ENCODE measurements at places on chromosomes 3 and 15.
A peak's percentile ranks its signal among the peaks of the same experiment; 100 is the strongest.

- DNase-seq, result no peak
Observed at GRCh38 chr3:9863058-9863772, 16.8 kb downstream of the CIDEC start.

DNA sequence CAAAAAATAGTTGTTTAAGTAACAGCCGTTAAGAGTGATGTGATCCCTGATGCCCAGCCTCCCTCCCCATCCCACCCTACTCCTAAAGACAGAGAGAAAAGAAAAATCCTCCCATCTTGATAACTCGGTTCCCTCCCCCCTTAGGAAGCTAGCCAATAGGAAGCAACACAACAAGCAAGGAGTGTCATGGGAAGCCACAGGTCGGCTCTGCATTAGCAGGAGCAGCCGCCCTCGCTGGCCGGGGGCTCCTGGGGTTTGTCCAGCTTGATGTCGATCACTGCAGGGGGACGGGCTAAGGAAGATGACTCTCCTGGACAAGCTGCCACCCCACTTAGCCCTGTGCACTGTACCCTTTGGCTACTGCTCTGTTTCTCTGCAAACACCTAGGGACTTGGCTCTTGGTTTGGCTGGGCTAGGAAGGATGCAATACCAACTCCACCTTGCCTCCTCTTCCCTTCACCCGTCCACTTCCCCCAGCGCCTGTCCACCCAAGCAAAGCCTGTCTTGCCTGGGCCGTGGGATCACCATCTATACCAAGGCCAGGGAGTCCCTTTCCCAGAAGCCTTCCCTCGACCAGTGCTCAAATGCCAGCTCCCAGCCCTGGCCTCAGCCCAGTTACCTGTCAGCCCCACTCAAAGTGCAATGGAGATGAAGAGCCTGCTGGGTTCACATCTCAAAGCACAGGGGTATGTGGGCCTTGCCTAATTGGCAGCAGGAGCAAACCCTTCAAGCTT is 23.1 kb downstream of the SRPRB start:
- DNase-seq, result no peak

- no peak for DNase-seq
Observed at GRCh38 chr15:68797191-68797590, 23.5 kb downstream of the ANP32A start.

- no peak for DNase-seq
Observed at GRCh38 chr15:24746094-24746493, 70.5 kb downstream of the NPAP1 start.

DNA sequence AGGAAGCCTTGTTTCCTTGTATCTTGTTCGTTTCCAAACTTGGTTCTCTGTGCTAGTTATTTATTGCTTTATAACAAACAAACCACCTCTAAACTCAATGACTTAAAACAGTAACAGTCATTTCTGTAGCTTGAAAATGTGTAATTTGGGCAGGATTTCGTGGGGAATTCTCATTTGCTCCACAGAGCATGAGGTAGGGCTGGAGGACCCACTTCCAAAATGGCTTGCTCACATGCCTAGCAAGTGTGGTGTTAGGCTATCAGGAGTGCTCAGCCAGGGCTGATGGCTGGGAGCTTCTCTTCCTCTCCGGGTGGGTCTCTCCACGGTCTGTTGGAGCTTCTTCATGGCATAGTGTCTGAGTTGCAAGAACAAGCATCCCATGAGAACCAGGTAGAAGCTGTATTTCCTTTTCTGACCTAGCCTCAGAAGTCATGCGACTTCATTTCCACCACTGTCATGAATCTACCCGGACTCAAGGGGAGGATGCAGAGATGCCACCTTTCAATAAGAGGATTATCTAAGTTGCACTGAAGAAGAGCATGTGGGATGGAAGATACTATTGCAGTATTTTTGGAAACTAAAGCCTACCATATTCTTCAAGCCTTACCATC is 8.2 kb upstream of the TNIK start:
- DNase-seq, result no peak

DNA sequence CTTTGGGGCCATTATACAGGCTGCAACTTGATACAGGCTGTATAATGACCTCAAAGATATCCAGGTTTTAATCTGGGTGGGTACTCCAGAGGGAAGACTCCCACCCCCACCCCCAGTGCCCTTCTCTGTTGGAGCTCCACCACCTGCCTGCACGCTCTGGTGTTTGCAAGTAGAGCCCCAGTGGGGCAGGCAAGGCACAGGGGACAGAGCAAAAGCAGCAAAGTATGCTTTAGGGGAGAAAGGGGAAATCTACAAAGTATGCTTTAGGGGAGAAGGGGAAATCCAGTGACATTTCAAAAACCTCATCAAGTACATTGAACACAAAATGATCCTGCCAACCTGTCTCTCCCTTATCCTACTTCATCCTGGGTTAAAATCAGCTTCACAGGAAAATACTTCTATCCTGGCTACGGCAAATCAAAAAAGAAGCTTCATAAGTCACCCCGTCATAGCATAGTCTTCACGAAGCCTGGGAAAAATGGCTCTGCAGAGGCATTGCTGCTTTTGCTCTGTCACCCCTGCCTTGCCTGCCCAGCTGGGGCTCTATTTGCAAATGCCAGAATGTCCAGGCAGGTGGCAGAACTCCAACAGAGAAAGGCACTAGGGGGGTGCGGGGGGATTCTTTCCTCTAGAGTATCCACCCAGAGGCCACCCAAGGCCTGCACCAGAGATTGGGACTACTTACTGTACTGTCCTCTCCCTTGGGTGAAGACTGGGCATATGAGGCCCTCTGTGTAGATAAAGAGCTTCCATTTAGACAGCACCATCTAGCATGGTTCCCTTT is 60.9 kb upstream of the ATP11B start:
- DNase-seq, result no peak

GRCh38 chr3:15899388-15899787 is 101.6 kb upstream of the ANKRD28 start:
- DNase-seq, result no peak

GRCh38 chr3:94317017-94317416 is 254.2 kb downstream of the NSUN3 start:
- DNase-seq, result no peak

DNA sequence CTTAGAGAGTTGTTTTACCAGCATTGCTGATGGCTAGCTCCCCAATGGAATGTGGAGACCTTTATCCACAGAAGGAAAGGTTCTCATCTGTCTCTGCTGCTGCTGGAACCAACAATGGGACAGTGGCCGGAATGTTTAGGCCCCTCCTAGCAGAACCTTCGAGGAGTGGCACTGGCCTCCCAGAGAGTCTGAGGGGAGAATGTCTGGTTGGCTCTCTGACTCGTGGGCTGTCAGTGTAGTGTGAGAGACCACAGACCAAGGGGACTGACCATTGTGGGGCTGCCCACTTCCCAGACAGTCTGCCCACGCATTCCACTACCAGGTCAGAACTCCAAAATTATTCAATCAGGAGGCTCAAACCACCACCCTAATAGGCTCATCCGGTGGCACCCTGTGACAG is 5.1 kb downstream of the RASL12 start:
- DNase-seq, result no peak

- DNase-seq, result no peak
Observed at GRCh38 chr3:29057326-29057725, 223.5 kb upstream of the RBMS3 start.

DNA sequence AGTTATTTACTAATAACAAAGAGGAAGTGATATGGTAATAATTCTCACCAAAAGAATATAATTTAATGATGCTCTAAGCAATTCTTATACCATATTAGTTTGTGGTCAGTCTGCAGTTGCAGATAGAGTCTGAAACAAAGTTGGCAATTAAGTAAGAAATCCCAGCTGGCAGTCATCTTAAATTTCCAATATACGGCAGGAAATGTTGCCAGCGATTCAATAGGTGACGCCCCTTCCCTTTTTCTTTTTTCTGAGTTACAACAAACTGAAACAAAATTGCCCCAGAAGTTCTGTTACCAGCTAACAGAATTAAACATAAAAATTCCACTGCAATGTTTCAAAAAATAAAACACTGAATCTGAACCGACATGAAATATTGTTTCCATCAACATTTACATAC is 26.7 kb downstream of the LRRFIP2 start:
- no peak for DNase-seq

GRCh38 chr3:171614318-171614921 is 154.2 kb upstream of the TNIK start:
- no peak for DNase-seq

- no peak for DNase-seq
Observed at GRCh38 chr15:73882761-73883419, 9.5 kb downstream of the TBC1D21 start.

- no peak for DNase-seq
Observed at GRCh38 chr3:67683522-67683921, 29.1 kb upstream of the SUCLG2 start.

DNA sequence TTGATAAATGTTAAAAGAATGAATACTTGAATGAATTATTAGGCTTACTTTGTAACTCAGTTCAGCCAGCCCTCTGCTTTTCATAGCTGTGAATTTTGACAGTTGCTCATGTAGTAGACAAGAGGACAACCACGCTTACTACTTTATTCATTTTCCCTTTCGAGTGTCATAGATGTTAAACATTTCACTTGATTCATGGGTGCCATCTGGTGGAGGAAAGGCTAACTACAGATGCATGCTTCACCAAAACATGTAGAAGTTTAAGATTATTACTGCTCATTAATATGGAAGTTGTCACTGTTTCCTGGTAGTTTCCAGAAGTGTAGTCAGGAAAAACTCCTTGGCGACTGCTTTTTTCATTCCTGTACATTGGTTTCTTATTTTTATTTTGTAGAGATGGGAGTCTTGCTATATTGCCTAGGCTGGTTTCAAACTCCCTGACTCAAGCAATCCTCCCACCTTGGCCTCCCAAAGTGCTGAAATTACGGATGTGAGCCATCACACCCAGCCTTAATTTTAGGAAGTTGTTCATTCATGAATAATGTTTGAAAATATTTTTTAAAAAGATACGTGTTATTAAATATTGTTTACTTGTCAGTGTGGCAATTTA is 163.2 kb downstream of the B3GALNT1 start:
- peak; percentile 80 for DNase-seq

DNA sequence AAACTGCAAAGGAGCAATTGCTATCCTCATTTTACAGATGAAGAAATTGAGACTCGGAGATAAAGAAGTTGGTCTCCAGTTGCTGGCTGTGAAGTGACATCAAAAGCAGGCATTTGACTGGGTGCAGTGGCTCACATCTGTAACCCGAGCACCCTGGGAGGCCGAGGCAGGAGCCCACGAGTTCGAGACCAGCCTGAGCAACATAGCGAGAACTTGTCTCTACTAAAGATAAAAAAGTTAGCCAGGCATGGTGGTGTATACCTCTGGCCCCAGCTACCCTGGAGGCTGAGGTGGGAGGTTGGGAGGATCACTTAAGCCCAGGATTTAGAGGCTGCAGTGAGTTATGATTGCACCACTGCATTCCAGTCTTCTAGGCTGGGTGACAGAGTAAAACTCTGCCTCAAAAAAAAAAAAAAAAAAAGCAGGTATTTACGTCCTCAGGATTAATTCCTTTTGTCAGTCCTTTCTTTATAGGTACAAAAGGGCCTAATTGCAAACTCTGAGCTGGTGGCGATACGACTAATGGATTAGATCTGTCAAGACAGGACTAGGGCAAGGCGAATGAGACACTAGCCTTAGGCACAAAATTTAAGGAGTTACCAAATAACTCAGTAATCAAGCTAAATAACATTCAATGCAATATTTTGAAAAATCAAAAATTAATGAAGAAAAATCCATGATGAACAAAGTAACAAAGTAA is 5.9 kb upstream of the DNASE1L3 start:
- DNase-seq, result no peak

DNA sequence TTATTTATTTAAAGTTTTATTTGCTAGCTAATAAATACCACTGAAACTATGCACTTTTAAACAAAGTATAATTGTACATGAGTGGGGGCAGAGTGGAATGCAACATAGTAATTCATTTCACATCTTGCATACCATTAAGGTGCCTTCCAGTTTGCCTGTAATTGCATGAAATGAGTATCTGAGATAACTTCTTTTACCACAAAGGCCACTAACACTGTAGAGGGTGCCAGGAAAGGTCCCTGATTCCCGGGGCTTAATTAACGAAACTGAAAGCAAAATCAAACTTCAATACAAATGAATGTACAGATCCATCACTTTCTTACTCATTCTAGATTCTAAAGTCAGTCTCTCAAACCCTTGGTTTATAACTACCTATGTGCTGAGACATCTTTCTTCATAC is 2.1 kb downstream of the CD47 start:
- DNase-seq, result peak; percentile 38

DNA sequence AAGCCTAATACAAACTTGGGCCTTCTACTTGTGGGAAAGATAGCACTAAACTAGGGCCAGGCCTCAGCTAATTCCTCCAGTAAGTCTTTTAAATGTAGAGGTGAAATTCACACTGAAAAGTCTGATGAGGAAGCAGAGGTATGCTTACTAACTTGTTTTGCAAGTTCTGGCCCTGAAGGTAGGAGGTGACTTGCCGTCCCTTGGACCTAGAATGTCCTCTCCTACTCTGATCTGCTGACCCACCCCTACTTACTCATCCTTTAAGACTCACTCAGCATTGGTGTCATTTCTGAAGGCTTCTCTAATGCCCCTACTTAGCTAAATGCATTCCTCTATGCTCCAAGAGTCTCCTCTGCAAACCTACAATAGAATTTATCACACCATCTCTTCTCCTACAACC is 19.4 kb downstream of the RIOX2 start:
- DNase-seq, result no peak

DNA sequence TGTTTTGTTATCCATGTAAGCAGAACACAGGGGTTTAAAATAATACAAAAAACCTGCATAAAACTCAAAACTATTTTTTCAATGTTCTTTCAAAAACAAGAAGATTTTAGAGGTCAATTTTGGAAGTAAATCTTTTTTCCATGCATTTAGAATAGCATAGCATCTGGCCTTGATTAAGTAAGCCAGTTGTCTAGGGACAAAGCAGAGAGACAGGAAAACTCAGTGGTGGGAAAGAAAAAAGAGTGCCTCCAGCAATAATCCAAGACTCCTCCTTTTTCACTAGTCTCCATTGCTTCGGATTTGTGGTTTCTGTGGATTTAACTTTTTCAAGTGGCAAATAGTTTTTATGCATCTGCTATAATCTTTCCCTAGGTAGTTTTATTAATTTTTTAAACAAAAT is 88.9 kb downstream of the SUCNR1 start:
- no peak for DNase-seq

- no peak for DNase-seq
Observed at GRCh38 chr3:120778776-120779175, 36.2 kb downstream of the GTF2E1 start.

DNA sequence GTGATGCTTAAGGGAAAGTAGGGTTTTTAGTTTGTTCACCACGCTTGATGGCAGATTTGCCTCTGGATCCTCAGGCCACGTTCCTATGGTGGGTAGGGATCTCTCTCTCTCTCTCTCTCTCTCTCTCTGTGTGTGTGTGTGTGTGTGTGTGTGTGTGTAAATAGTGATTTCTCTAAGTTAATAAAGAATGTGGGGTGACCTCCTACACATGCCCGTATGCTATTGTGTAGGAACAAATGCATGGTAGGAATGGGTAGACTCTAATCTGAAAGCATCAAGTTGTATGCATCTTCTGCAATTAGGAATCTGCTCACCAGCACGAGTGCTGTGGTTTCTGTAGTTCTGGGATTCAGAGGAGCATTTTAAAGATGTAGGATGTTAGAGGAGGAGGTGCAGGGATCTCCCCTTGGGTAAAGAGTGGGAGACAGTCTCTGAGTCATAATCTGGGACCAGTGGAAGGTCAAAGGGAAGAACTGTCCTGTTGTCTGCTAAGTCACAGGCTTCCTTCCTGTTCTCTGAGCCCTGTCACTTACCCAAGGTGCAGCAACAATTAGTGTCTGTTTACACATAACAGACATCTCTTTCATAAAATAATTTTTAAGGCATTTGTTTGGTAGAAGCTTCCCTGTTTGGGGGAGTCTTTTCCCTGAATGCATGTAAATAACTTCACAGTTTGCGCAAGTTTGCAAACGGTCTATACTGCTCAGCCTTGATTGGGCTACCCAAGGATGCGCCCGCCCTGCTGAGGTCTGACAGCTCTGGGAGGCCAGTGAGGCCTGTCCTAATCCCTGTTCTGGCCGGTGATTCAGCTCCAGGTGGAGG is 139.8 kb downstream of the IGF1R start:
- no peak for DNase-seq
